ENCODE measurements at places on chromosomes 2 and 18. TPM values are rescaled to one million over a fixed set of nuclear protein-coding genes. Genes with fewer than 3 reads are reported as not detected.

Gene NT5C1B
- total RNA-seq: not detected

Gene ZNF516
- total RNA-seq: 47.7 TPM

Gene FER1L5
- total RNA-seq: under 0.01 TPM

Gene DSG4
- total RNA-seq: not detected

Gene ATP9B
- 28.2 TPM for total RNA-seq

Gene ADD2
- total RNA-seq: 0.88 TPM

Gene PPM1B
- 20.0 TPM for total RNA-seq

Gene INHA
- total RNA-seq: not detected

Gene QPCT
- total RNA-seq: 24.2 TPM

Gene SEC11C
- total RNA-seq: 13.7 TPM

Gene SDC1
- total RNA-seq: 12.1 TPM

Gene OTOF
- not detected for total RNA-seq

Gene EML6
- not detected for total RNA-seq

Gene ARL6IP6
- 22.6 TPM for total RNA-seq

Gene CNOT9
- total RNA-seq: 39.6 TPM

Gene CHRNG
- 3.3 TPM for total RNA-seq

Gene CNOT11
- total RNA-seq: 42.8 TPM

Gene KHK
- 0.24 TPM for total RNA-seq

Gene ZNF24
- 22.6 TPM for total RNA-seq

Gene TGFA
- total RNA-seq: 2.7 TPM

Data from epithelial cell of alveolus of lung (primary cell).